ENCODE measurements at places on chromosomes 6 and 20.
A peak's percentile ranks its signal among the peaks of the same experiment; 100 is the strongest.

DNA sequence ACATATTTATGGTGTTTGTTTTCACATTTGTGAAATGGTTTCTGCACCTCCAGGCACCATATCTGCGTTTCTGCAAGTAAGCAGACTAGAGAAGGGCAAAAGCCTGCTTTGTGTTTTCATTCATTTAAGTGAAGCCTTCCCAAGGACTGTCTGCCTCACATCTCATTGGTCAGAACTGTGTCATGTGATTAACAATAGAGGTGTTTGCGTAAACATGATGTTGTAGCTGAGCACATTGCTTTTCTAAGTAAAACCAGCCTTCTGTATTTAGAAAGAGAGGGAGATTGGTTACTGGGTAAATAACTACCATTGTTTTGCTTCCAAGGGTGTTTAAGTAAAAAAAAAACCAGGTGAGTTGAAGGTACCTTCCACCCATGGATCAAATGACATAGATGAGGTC is 39.7 kb downstream of the SH3BGRL2 start:
- no peak for DNase-seq
- H3K4me1 ChIP-seq, result peaks cover 47% of the 10 kb centered on the region
- H3K4me3 ChIP-seq, result no peak overlapping the region

DNA sequence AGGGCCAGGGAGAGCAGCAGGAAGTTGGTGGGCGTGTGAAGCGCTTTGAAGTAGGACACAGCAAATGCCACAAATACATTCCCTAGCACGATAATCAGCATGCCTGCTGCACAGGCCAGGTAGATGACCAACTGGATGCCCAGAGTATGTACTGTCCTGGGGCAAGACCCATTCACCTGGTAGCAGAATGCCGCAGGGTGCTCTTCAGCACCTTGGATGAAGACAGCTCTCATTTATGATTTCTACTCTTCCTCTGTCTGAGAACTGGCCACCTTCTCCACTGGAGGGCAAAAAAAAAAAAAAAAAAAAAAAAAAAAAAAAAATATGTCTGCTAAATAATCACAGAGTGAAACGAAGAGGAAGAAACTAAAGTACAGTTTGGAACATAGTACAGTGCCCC is at the start of gene TAAR5:
Gene TAAR5 (minus strand): TSS at position 288 of the 400 bp plus-strand sequence. CDS start 55 bp downstream, at position 233.
- no peak within 1 kb of the TSS for H3K27ac ChIP-seq
- no peak within 1 kb of the TSS for H3K4me3 ChIP-seq
- H3K27me3 ChIP-seq, result peaks cover 43% of the 10 kb centered on the region
- H3K4me1 ChIP-seq, result no peaks in the 10 kb centered on the region
- no peak for DNase-seq
- H3K36me3 ChIP-seq, result no peaks in the 10 kb centered on the region

GRCh38 chr6:131729550-131729949 is 18.7 kb upstream of the CTAGE9 start:
- no peak for DNase-seq
- H3K27ac ChIP-seq, result no peak overlapping the region
- H3K36me3 ChIP-seq, result no peaks in the 10 kb centered on the region
- no peak overlapping the region for H3K4me3 ChIP-seq

- H3K4me1 ChIP-seq, result no peaks in the 10 kb centered on the region
- no peak for DNase-seq
- H3K4me3 ChIP-seq, result no peak overlapping the region
- no peak overlapping the region for H3K27ac ChIP-seq
- peaks cover 19% of the 10 kb centered on the region for H3K36me3 ChIP-seq
Observed at GRCh38 chr20:42714298-42715141, 475.2 kb downstream of the PTPRT start.

DNA sequence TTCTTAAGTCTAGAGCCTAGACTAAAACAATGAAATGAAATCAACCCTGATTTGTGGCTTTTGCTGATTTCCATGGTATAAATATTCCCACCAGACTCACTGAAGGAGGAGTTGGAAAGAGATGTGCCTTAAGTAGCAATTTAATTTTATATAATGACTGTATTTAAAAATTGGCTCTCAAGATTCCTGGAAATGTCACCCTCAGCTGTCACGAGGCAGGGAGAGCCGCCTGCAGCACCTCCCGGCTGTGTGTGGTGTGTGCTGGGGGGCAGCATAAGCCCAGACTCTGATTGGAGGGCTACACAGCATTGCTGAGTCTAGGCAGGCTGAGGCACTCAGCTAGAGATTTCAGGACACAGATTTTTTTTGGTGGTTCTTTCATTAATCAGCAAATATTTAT is 40.6 kb upstream of the TMEM181 start:
- H3K27me3 ChIP-seq, result peaks cover 2% of the 10 kb centered on the region
- H3K4me1 ChIP-seq, result peaks cover 10% of the 10 kb centered on the region
- no peak for DNase-seq
- H3K36me3 ChIP-seq, result peaks cover 7% of the 10 kb centered on the region
- H3K27ac ChIP-seq, result no peak overlapping the region
- H3K4me3 ChIP-seq, result no peak overlapping the region

GRCh38 chr20:2509794-2510193 is 1.1 kb upstream of the ZNF343 start:
- peak overlapping the region; percentile 100 for H3K4me3 ChIP-seq
- H3K4me1 ChIP-seq, result peaks cover 10% of the 10 kb centered on the region
- DNase-seq, result no peak

GRCh38 chr20:5642155-5642981 is 107.8 kb upstream of the SHLD1 start:
- no peaks in the 10 kb centered on the region for H3K27me3 ChIP-seq
- no peak overlapping the region for H3K4me3 ChIP-seq
- no peak for DNase-seq
- peaks cover 2% of the 10 kb centered on the region for H3K36me3 ChIP-seq
- H3K4me1 ChIP-seq, result no peaks in the 10 kb centered on the region
- no peak overlapping the region for H3K27ac ChIP-seq

DNA sequence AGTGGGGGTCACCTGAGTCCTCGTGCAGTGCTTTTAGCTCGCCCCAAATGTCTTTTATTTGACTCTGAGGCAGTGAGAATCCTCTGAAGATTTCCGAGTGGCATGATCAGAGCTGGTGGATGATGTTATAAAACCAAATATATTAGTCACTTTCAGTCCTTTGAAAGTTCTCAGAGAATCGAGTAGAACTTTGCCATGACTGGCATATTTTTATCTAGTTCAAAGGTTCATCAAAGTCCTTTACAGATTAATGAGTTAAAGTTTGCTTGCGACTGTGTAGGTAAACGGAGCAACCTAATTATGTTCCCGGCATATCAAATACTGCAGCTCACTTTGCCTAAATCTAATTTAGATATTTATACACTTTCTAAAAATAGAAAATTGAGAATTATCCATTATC is 498.5 kb upstream of the NOX3 start:
- H3K4me1 ChIP-seq, result no peaks in the 10 kb centered on the region
- no peak overlapping the region for H3K27ac ChIP-seq
- no peaks in the 10 kb centered on the region for H3K36me3 ChIP-seq
- H3K4me3 ChIP-seq, result no peak overlapping the region
- H3K27me3 ChIP-seq, result peaks cover 5% of the 10 kb centered on the region

- H3K27ac ChIP-seq, result no peak overlapping the region
- H3K27me3 ChIP-seq, result no peaks in the 10 kb centered on the region
- no peak overlapping the region for H3K4me3 ChIP-seq
- peaks cover 7% of the 10 kb centered on the region for H3K4me1 ChIP-seq
- no peak for DNase-seq
Observed at GRCh38 chr20:19952392-19952791, 64.8 kb upstream of the NAA20 start.

- no peaks in the 10 kb centered on the region for H3K27me3 ChIP-seq
- H3K27ac ChIP-seq, result no peak overlapping the region
- H3K4me3 ChIP-seq, result no peak overlapping the region
Observed at GRCh38 chr6:105603788-105604586, 201.1 kb upstream of the PREP start.

- H3K4me3 ChIP-seq, result no peak overlapping the region
- H3K27me3 ChIP-seq, result no peaks in the 10 kb centered on the region
- DNase-seq, result no peak
- H3K36me3 ChIP-seq, result peaks cover 7% of the 10 kb centered on the region
- H3K4me1 ChIP-seq, result peaks cover 11% of the 10 kb centered on the region
Observed at GRCh38 chr6:33695451-33695887, 16.0 kb downstream of the UQCC2 start.

Measured in progenitor cell of endocrine pancreas (in vitro differentiated cells).